Stimulated activated CD8-positive, alpha-beta memory T cell treated with anti-CD3 and anti-CD28 coated beads, Interleukin-7, amount 100 ng/mL, for 1 hour (primary cell): ENCODE measurements at places on chromosomes 7 and 10.

DNA sequence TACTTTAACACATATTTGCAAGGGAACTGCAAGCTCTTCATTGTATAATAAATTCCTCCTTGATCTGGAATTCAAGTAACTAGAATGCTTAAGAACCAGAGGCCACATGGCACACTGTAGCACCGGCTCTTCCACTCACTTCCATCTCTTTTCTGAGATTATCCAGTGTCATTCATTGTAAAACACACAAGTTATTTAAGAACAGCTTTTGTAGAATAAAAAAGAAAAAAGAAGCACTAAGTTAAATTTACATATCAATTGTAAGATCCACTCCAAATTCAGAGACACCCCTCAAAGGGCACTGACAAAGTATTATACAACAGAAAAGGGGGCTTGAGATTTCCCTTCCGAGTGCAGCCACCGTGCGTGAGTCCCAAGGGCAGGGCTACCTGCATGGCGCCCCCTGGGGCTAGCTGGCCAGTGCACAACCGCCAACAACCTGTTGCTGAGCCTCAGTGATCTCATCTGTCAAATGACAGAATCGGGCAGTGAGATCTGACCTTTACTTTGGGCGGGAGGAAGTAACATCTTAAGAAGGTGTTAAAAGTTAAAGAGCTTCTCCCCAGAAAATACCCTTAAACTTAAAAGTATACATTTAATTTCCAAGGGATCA is 12.5 kb downstream of the GLI3 start:
- DNase-seq = no peak

- DNase-seq = no peak
These were observed 12.3 kb downstream of the RBM17 start for GRCh38 chr10:6101181-6101580.

- no peak for DNase-seq
These were observed 466 bp upstream of the GPR26 start for GRCh38 chr10:123665491-123666286.

GRCh38 chr7:26097837-26098668 is 53.9 kb upstream of the NFE2L3 start:
- DNase-seq = no peak

GRCh38 chr10:48978318-48978717 is 38.7 kb upstream of the LRRC18 start:
- no peak for DNase-seq

DNA sequence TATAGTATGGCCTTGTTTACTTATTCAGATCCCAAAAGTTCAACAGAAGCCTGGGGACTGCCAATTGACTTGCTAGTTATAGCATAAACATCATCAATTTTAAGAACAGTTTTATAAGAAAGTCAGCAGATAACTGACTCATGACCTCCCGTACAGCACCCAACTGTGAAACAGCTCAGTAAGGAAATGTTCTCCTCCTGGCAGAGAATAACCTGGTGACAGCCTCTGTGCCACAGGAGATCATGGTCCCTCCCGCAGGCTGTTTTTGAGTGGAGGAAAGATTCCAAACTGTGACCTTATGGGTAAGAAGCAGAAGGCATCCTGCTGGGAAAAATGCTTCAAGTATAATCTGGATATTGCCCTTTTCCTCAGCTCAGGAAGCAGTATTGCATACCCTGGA is 182.5 kb downstream of the SEMA3D start:
- no peak for DNase-seq

DNA sequence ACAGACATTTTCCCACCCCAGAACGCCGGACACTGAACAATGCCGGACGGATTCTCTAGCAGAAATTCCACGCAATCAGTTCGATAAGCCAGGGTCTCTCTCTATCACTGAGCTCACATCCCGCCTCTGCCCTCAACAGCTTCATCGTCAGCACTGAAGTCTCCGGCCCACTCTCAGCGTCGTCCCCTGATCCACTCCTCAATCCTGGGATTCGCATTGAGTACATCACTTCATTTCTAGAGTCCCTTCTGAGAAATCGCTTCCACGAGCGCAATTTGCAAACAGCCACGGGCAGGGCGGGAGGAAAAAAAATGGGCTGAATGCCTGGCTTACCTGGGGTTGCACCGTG is 365 bp downstream of the YME1L1 start:
- DNase-seq = no peak

DNA sequence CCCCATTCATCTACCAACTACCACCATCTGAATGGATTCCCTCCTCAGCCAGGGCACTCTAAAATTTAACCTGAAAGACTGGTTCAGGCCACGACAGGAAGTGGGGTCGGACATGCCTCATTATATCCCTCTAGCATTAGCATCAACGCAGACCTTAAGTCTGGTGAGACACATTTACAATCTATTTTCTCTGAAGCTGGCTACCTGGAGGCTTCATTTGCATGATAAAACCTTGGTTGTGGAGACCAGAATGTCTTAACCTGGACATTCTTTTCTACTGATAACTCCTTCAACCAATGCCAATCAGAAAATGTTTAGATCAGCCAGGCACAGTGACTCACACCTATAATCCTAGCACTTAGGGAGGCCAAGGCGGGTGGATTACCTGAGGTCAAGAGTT is 42.3 kb downstream of the SVOPL start:
- no peak for DNase-seq

DNA sequence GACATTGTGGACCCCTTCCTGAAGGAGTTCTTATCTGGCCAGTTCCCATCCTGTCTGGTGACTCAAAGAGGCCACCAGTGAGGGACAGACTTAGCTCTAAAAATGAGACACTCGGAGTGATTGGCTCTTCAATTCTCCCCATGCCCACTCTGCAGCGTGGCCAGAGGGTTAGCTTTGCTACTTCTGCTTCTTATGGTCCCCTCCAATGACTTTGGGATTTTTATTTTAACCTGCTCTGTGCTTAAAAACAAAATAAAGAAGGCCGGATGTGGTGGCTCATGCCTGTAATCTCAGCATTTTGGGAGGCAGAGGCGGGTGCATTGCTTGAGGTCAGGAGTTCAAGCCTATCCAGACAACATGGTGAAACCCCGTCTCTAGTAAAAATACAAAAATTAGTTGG is 573.0 kb upstream of the AUTS2 start:
- no peak for DNase-seq

- no peak for DNase-seq
These were observed at the start of gene AIFM2 for GRCh38 chr10:70132098-70133029. AIFM2 (minus strand) TSS chr10:70132825; CDS start chr10:70124084, 8,741 bp downstream.

- DNase-seq = no peak
These were observed 124.1 kb upstream of the EFCAB10 start for GRCh38 chr7:105705427-105705826.

DNA sequence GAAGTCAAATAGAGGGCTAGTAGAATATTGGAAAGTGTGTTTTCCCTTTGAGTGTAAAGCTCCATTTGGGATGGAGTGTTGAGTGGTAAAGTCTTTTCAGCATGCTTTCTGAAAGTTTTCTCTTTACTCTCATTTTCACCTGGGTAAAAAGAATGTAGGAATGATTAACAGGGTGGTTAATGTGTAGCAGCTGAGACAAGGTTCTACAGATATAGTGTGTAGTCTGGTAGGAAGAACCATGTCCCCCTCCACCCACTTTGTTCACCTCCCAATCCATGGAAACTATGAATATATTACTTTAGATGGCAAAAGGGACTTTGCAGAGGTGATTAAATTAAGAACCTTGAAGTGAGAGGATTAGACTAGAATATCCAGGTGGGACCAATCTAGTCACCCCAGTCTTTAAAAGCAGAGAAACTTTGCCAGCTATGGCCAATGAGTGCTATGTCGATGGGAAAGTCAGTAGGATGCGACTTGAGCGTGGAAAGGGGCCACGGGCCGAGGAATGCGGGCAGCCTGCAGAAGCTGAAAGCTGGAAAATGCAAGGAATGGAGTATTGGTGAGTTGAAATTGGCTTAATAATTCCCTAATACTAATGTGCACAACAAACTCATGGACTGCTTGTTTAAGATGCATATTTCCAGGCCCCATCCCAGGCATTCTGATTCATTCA is 166.3 kb upstream of the AHR start:
- no peak for DNase-seq

GRCh38 chr7:28539289-28539981 is 127.1 kb downstream of the CREB5 start:
- no peak for DNase-seq

GRCh38 chr10:31574577-31574976 is 255.6 kb downstream of the ZEB1 start:
- no peak for DNase-seq

GRCh38 chr7:95865716-95866371 is 93.5 kb downstream of the DYNC1I1 start:
- no peak for DNase-seq

DNA sequence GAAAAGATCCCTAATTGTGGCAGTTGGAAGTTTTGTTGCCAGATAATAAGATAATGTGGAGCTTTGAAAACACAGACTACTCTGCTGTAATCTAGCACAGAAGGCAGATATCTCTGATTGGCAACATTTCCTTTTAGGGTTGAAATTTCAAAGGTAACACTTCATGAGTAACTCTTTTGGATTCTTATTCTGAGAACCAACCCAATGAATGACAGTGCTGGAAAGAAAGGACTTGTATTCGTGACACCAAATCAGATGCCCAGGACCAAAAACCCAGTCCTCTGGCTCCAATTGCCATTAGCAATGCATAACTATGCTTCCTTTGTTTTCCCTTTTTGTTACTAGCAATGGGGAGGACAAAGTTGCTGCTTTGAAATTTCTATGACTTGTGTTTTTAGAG is 41.0 kb upstream of the ELMO1 start:
- DNase-seq = no peak
